ENCODE measurements at places on chromosomes 4 and X. TPM values are rescaled to one million over a fixed set of nuclear protein-coding genes. Genes with fewer than 3 reads are reported as not detected.

Gene TECRL
- total RNA-seq, result not detected

Gene MAGEA3
- not detected for total RNA-seq

Gene ODAPH
- not detected for total RNA-seq

Gene FAM184B
- not detected for total RNA-seq

Gene PHKA1
- 1.7 TPM for total RNA-seq

DNA sequence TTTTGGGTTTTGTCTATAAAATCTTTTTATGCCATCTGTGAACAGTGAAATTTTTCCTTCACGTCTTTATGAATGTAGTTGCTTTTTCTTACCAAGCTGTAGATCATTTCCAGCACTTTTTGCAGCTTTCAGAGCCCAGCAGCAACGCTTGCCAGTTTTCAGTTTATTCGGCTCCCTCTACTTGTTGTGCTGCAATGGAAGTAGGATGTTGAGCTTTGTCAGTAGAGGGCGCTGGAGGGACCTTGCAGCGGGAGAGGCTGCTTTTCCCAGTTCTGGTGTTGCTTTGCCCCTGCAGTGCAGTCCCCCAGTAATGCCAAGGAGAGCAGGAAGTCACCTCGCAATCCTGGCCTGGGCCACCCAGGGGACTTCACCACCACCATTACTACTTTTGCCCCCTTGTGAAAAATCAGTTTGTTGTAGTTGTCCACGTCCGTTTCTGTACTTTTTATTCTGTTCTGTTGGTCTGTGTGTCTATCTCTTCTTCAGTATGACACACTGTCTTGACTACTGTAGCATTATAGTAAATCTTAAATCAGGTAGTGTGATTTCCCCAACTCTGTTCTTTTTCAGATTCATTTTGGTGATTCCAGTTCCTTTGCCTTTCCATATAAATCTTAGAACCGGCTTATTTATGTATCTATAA, 21.8 kb downstream of the CMC4 start:
- peaks cover 15% of the 10 kb centered on the region for H3K4me1 ChIP-seq
- H3K4me3 ChIP-seq, result no peak overlapping the region
- peak; percentile 49 for DNase-seq
- no peak overlapping the region for H3K27ac ChIP-seq

GRCh38 chr4:79982601-79983322, 90.3 kb downstream of the ANTXR2 start:
- DNase-seq, result no peak
- no peaks in the 10 kb centered on the region for H3K36me3 ChIP-seq
- H3K27me3 ChIP-seq, result no peaks in the 10 kb centered on the region
- no peak overlapping the region for H3K27ac ChIP-seq
- no peaks in the 10 kb centered on the region for H3K4me1 ChIP-seq

GRCh38 chr4:31246856-31247255, 526.7 kb downstream of the PCDH7 start:
- H3K4me3 ChIP-seq, result no peak overlapping the region
- DNase-seq, result no peak
- no peaks in the 10 kb centered on the region for H3K4me1 ChIP-seq
- H3K27me3 ChIP-seq, result no peaks in the 10 kb centered on the region
- no peak overlapping the region for H3K27ac ChIP-seq

DNA sequence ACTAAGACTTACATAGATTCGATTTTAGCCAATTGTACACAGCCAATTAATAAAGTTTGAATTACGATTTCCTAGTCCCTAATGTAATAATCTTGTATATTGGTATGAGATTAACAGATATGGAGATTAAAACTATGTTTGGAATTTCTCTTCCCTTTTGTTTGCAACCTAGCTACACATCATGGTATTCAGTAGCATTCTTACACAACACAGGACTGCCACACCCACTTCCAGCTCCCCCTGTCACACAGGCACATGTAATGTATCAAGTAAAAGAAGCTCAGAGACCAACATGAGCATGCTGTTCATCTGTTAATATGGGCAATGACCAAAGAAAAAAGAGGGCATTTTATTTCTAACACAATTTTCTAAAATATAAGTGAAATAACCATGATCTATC, 12.8 kb downstream of the SLC6A14 start:
- no peaks in the 10 kb centered on the region for H3K27me3 ChIP-seq
- DNase-seq, result no peak
- no peak overlapping the region for H3K4me3 ChIP-seq
- H3K27ac ChIP-seq, result no peak overlapping the region
- no peaks in the 10 kb centered on the region for H3K4me1 ChIP-seq
- no peaks in the 10 kb centered on the region for H3K36me3 ChIP-seq

DNA sequence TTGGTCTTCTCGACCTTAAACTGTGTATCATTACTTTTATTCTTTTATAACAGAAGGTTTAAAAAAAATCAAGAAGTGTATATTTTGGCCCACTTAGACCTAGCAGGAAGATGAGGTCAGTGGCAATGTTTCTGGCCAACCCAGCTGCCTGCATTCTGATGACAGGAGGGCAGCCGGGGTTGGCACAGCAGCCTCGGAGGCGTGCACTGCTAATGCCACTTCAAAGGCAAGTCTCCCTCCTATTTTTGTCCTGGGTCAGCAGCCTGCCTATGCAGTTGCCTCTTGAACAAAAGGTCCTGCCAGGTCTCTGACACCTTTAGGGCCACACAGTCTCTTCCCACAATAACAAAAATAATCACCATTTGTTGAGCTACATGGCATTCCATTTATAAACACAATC, 89.4 kb upstream of the MYOZ2 start:
- no peaks in the 10 kb centered on the region for H3K36me3 ChIP-seq
- H3K4me3 ChIP-seq, result no peak overlapping the region
- peak overlapping the region; percentile 11 for H3K27ac ChIP-seq
- H3K4me1 ChIP-seq, result no peaks in the 10 kb centered on the region
- no peaks in the 10 kb centered on the region for H3K27me3 ChIP-seq

DNA sequence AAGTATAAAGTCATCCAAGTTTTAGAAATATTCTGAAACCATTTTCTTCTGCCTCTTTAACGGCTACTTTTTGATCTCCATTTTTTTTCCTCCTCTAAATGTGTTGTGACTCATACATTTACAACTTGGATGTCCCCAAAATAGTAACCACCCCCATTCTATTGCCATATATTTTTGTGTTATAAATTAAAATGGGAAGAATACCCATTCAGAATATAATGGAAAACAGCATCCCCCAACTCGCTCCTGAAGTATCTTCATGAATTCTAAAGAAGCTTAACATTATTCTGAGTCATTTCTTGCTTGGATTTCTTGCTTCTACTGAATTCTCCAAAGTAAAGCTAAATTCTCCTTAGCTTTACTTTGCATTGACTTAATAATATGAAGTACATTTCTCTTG, 92.0 kb upstream of the PTPN13 start:
- H3K4me3 ChIP-seq, result no peak overlapping the region
- H3K27ac ChIP-seq, result no peak overlapping the region
- DNase-seq, result no peak
- no peaks in the 10 kb centered on the region for H3K27me3 ChIP-seq
- H3K36me3 ChIP-seq, result no peaks in the 10 kb centered on the region
- no peaks in the 10 kb centered on the region for H3K4me1 ChIP-seq

DNA sequence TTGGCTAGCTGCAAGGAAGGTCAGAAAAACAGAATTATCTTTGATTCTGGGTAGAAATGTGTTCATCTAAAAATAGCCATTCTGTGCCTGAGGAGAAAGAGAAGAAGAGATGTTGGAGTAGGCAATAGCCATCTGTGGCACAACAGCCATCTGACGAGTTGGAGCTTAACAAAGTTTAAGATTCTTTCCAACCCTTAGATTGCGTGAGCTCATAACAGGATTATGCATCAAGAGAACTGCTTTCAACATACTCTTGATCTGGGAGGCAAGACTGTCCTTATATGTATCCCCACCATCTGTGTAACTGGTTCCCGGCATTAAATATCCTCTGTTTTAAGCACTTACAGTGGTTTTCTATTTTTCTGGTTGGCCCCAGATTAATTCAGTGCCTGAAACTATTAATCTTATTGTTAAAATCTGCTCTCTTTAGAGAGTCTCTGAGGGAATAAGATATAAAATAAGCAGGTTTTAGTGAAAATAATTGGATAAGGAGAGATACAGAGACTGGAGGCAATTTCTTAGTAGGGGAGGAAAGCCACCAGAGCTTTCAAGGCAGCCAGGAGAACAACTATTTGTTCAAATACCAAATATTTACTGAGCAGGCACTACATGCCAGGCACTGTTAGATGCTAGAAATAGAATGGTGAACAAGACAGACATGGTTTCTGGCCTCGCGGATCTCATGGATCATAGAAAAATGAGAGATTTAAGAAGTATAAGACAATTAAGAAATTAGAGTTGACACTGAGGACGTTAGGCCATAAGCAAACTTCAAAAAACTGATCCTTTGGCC, 398.0 kb downstream of the SMARCA1 start:
- H3K36me3 ChIP-seq, result no peaks in the 10 kb centered on the region
- DNase-seq, result no peak
- no peaks in the 10 kb centered on the region for H3K4me1 ChIP-seq
- no peaks in the 10 kb centered on the region for H3K27me3 ChIP-seq
- H3K27ac ChIP-seq, result no peak overlapping the region
